ENCODE measurements at places on chromosomes 7 and 10.

GRCh38 chr10:103982639-103983038 lies 15.7 kb downstream of the SLK start:
- DNase-seq: no peak

DNA sequence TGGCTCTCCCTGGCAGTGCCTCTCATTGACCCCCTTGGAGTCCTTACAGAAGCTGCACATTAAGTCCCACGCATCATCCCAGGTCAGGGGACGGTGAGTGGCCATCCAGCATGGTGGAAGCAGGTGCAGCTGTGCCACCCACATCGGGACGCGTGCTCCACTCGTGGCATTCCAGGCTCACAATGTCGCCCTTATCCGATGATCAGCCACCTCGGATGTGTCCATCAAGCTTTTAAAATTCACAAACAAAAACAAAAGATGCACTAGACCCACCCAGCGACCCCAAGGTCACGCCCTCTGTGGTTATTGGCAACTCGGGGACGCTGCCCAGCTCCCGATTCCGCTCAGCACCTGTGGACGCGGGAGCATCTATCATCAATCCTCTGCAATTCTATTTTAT lies 530.9 kb downstream of the PTPRN2 start:
- no peak for DNase-seq

- DNase-seq: no peak
Observed at GRCh38 chr10:102639537-102639936, 4.7 kb upstream of the TRIM8 start.

DNA sequence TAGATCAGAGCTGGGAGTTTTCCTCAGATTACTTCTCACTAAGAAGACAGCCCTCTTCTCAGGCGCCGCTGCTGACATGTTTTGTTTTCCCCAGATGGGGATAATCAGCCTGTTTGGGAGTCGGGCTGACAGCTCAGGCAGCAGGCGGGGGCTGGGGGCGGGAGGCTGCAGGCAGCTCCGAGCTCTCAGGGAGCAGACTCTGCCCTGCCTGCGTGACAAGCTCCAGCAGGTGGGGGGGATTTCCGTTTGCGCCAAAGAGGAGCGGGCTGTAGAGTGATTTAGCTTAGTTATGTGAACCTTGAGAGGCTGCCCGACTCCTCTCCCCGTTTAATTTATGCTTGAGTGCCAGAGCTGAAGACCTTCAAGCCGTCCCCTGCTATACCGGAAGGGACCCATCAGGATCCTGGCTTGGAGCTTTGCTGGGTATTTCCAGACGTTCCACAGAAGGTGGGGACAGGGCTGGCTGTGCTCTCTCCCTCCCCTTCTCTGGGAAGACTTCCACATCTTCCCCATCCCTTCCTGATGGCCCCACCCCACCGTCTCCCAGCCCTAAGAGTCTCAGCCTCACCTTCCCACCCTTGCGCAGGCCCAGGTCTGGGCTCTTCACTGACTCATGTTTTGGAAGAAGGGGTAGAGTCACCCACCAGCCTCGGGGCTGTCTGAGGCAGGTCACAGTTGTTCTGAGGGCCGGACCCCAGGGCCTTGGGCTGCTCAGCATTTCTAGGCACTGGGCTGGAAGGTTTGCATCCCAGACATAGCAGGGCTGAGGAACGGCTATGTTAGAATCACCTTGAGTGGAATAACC lies 24.7 kb upstream of the ADCYAP1R1 start:
- no peak for DNase-seq

DNA sequence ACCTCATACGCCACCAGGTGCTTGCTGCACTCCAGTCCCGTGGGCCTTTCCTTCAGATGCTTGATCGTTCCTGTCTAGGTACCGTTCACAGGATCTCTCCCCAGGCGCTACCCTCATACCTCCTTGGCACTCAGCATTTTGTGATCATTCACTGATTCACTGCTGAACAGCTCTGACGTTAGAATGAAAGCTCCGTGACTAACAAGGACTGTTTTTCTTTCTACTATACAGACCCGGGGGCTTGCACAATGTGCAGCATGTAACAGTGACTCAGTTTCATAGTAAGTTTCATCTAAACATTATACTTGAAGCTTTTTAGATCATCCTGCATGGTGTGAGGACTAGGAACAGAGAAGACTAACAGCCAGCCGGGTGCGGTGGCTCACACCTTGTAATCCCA lies 20.6 kb downstream of the KIN start:
- DNase-seq: no peak

DNA sequence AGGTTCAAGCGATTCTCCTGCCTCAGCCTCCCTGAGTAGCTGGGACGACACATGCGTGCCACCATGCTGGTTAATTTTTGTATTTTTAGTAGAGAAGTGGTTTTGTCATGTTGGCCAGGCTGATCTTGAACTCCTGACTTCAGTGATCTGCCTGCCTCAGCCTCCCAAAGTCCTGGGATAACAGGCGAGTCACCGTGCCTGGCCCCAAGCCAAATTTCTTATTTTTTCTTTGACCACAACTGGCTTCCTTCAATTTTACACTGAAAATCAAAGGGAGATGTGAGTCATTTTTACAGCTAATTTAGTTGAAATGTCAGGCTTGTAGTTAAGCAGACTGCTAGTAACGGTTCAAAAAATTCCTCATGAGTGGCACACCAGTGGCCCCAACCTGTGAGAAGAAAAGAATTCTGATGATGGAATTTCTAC lies 7.8 kb downstream of the RNF216 start:
- no peak for DNase-seq

DNA sequence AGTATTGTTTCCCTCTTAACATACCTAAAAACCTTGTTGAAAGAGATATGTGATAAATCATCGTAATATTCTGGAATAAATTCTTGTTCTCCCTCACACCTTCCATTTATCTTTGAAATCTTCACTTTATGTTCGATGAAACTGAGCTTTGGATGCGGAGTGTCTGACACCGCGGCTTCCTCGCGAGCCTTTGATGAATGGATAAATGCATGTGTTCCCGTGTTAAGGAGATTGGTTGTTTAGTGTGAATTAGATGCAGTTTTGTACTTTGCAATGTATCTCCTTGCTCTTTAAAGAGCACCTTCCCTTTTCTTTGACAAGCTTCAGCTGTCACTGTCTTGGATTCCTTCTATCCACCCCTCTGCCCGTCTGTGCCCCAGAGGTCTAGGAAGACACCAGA lies 138.1 kb downstream of the DOCK1 start:
- no peak for DNase-seq
